ENCODE measurements at places on chromosomes 6 and 20.
A peak's percentile ranks its signal among the peaks of the same experiment; 100 is the strongest.

DNA sequence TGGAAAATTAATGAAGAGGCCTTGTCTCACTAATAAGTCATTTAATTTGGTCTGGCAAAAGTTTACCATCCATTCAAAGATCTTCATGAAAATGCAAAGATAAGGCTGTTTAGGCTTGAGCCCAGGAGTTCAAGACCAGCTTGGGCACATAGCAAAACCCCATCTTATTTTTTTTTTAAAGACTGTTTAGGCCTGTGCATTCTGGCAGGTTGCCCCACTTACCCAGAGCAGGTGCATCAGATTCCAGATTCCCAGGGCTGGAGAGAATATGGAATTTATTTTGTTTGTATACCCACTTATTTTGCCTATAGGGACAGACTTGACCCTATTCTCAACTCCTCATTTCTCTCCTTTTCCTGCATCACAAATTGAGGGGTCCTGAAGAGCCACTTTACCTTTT lies 5.7 kb downstream of the FOXO3 start:
- DNase-seq: no peak

GRCh38 chr6:135030056-135030473 lies 24.6 kb downstream of the HBS1L start:
- peak; percentile 85 for DNase-seq

- no peak for DNase-seq
Measured at GRCh38 chr6:53611342-53611741, 54.2 kb downstream of the KLHL31 start.

DNA sequence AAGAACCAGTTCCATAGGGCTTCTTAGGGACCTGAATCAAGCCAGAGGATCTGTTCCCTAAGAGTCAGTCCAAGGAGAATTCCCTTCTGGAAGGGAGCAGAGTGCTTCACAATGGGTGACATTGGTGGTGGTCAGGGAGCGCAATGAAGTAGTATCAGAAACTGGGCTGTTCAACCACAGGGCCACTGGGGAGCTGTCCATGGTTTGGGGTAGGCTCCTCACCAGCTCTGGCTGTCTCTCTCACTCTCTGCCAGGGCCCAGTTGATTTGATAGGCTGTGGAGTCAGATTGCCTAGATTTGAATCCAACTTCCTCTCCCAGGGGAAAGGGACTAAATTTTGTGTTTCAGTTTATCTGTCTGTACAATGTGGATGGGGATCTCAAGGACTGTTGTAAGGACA lies 36.7 kb upstream of the CHD6 start:
- no peak for DNase-seq

Data from T-helper 2 cell (primary cell).